ENCODE measurements at places on chromosomes 2 and 18.
A peak's percentile ranks its signal among the peaks of the same experiment; 100 is the strongest.

DNA sequence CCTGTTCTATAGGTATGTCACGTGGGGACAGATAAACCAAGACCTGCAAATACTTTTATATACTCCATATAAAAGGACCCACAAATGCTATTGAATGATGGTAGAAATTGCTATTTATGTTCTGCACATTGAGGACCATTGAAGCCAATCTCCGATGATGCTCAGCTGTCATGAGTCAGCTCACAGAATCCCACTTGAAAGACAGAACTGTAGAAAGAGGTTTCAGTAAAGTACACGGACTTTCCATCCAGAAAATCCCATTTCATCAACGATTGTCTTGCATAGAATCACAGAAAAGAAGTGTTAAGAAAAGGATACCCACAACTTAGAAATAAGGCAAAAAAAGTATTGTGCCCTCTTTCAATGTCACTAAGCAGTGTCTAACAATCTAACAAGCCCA, 169.0 kb upstream of the COPS8 start:
- DNase-seq: no peak

GRCh38 chr2:200615247-200615646, 29.4 kb downstream of the AOX1 start:
- DNase-seq: no peak

- no peak for DNase-seq
These were observed 661.1 kb downstream of the BCL11A start for GRCh38 chr2:59892398-59892797.

- DNase-seq: no peak
These were observed 130.9 kb downstream of the TPGS2 start for GRCh38 chr18:36697905-36698304.

DNA sequence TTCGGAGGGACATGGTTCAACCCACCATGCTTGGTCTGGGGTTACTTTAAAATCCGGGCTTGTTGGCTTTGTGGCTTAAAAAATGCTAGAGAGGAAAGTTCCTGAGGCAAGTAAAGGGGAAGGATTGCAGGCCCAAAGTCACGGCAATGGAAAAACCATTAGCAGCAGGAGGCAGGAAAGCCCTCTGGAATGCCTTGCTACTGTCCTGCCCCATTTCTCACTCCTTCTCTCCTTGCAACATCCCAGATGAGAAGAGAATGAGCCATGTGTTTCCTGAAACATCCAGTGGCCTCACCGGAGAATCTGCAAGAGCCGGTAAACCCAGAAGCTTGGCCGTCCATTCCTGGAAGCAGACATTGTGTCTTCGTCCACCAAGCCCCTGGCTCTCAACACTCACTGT, 97.4 kb upstream of the LCLAT1 start:
- DNase-seq: no peak

DNA sequence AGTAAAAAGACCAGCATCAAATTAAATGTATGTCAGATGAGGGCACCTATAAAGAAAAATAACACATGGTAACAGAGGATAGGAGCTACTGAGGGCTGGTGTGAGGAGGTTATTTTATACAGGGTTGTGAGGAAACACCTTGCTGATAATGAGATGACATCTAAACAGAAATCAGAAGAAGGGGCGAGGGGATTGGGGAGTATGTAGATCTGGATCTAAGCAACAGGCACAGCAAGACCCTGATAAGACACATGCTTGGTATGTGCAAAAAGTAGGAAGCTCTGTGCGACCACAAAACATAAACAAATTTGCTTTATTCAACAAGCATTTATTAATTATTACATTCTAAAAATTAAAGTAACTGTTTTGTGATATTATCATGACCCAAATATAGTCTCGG, 295.4 kb downstream of the ZEB2 start:
- DNase-seq: no peak

GRCh38 chr2:206981739-206982340, 42.5 kb downstream of the CPO start:
- DNase-seq: peak; percentile 22

GRCh38 chr2:22719396-22719795, 665.6 kb upstream of the KLHL29 start:
- no peak for DNase-seq

- DNase-seq: no peak
These were observed 171.2 kb downstream of the RTP5 start for GRCh38 chr2:242040681-242041080.

DNA sequence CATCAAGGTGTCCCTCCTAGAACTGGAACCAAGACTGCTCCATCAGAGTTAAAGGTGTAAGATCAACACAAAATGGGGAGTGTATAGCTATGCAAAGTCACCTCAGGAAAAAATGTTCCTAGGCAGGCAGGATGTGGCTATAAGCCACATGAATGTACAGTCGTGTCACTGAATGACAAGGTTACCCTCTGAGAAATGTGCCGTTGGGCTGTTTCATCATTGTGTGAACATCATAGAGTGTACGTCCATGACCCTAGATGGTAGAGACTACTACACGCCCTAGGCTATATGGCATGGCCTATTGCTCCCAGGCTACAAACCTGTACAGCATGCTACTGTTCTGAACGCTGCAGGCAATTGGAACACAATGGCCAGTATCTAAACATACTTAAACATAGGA, 24.5 kb downstream of the TYMS start:
- no peak for DNase-seq

GRCh38 chr18:73355121-73355520, 487.3 kb upstream of the NETO1 start:
- no peak for DNase-seq

DNA sequence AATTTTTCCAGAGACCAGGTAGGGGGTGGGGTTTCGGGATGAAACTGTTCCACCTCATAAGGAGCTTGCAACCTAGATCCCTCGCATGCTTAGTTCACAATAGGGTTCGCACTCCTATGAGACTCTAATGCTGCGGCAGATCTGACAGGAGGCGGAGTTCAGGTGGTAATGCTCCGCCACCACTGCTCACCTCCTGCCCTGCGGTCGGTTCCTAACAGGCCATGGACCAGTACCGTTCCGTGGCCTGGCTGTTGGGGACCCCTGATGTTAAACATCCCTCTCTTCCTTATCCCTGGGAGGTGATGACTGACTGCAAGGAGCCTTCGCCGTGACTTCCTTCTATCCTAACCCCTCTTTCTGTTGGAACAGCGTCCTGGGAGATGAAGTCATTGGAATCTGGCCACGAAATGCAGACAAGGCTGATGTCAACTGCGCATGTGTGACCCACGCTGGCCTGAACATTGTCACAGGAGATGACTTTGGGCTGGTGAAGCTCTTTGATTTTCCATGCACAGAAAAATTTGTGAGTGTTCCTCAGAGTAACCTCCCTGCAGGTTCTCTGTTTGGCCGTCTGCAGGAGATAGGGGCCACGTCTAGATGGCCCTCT, 82.4 kb downstream of the RTN4 start:
- no peak for DNase-seq

DNA sequence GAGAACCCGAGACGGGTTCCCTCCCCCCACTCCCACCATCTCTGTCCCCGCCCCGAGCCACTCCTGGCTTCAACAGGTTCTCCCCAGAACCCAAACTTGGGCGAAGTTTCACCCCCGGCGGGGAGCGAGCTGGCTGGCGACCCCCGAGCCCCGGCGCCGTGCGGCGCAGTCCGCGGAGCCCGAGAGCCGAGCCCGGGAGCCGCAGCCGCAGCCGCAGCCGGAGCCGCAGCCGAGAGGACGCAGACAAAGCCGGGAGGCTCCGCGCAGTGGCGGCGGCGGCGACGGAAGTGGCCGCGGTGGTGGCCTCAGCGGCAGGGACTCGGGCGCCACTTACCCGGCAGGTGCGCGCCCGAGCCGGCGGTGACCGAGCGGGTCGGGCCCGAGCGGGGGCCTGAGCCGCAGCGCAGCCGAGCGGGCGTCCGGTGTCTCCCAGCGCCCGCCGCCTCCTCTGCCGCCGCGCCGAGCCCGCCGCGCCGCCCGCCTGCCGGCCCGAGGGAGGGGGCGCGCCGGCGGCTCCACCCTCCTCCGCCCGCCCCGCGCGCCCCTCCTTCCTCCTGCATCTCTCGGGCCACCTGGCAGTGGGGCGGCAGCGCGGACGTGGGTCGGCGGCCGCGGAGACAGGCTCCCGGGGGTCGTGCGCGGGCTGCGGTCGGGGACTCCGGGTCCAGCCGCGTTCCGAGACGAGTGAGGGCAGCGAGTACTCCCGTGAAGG, at the start of gene ECEL1:
Gene ECEL1, minus strand, starts transcription at position 450 of the 712 bp plus-strand sequence. CDS start 1,181 bp downstream, outside the sequence.
- DNase-seq: no peak

DNA sequence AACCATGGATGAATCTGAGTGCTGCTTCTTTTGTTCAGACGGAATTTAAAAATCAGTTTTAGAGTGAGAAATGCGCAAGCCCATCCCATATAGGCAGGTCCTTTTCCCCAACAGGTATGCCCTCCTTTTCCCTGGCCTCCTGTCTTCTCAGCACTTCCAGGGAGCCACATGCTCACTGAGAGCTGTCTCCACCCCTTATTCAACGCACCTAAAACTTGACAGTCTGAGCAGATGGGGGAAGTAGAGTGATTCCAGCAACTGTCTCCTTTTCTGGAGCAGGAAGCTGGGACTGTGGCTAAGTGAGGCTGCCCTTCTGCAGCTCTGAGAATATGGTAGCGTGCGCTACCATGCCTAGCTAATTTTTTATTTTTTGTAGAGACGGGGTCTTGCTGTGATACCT, 53.1 kb upstream of the NOSTRIN start:
- no peak for DNase-seq

- no peak for DNase-seq
These were observed 84.2 kb downstream of the LRRFIP1 start for GRCh38 chr2:237711458-237712150.

DNA sequence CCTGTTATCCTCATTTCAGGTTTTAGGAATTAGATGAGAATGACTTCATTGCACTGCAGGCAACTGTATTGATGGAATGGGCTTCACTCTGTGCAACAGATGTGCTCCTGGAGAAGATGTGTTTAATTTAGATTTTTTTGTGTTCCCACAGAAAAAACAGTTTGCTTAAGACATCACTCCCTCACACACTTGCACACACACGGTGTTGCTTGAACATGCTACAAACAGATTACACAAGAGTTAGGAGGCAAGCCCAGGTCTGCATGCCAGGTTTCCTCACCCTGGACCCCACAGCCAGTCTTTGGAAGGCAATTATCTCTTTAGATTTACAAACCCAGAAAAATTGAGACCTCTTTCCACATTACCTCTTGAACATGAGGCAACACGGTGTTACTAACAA, 93.7 kb upstream of the KLHL29 start:
- DNase-seq: no peak

DNA sequence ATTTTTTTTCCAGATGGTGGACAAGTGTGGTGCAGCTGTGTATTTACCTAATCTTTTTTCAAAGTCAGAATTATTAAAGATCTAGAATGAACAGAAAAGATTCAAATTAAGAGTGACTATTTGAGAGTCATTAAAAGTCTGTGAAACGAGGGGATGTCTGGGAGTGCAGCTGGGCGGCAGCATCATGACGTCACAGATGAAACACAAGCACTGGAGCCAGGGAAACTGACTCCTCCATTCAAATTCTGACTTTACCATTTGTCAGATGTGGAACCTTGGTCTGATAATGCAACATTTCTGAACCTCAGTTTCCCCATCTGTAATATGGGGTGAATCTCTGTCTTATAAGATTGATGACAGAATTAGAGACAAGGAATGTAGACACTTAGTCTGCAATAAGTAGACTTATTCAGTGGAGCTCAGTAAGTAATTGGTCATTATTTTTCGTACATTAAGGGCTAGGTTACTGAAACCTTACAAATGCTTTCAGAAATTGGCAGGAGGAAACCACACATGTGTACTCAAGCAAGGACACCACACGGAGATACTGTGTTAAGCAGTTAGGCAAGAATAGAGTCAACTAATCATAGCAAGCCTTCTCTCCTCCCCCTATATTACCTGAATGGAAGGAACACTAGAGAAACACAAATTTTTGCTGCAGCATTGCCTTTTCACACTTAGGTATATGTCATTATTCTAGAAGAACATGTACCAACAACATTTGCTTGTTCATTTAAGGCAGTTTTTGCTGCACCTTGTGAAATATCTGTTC, 27.8 kb upstream of the CXXC1 start:
- DNase-seq: no peak

DNA sequence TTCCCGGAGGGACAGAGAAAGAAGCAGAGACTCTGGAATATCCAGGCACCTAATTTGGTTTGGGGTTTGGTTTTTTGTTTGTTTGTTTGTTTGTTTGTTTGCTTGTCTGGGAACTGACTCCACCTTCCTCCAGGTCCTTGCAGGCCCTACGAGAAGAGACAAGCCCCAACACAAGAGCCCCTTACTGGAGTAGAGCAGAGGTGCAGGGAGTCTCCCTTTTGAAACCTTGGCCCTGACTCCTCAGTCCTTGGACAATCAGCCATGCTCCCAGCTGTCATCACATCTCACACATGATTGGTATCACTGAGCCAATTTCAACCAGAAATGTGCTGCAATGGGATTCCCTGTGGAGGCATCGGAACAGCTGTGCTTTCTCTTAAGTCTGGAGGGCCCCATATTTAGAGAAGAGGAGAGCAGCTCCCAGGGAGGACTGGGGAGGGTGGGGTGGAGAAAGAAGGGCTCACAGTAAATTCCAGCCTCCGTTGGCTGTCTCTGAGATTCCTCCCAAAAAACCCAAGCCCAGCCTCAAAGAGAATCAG, 279.9 kb upstream of the NCKAP5 start:
- DNase-seq: no peak

DNA sequence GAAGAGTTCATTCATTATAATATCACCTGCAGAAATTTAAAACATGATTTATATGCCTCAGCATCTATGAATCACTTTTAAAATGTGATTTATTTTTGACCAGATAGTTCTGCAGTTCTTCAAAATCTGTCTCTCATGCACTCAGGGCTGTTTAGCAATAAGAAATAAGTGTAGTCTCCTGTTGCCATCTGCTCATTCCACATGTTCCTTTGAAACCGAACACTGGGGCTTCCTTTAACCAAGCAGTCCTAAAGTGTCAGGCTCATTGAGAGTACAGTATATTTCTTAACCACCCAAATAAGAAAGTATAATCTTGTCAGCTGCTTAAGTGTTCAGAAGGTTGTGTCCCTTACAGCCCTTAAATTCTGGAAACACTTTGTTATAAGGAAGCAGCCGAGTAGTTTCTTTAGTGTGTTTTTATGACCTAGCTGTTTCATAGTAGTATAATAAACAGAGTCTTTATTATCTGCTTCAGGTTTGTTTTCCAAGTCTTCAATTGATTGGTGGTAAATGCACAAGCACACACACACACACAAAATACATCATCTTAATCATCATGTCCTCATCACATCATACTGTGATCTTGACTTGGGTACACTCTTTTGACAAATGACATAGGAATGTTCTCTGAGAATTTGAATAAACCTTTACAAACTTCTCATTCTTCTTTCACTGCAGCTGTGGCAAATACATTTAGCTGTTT, 10.4 kb downstream of the WDR7 start:
- no peak for DNase-seq

GRCh38 chr2:144085016-144085415, 434.9 kb downstream of the ZEB2 start:
- DNase-seq: no peak
